ENCODE measurements at places on chromosomes 4 and X. TPM values are rescaled to one million over a fixed set of nuclear protein-coding genes. Genes with fewer than 3 reads are reported as not detected.
A peak's percentile ranks its signal among the peaks of the same experiment; 100 is the strongest.

DNA sequence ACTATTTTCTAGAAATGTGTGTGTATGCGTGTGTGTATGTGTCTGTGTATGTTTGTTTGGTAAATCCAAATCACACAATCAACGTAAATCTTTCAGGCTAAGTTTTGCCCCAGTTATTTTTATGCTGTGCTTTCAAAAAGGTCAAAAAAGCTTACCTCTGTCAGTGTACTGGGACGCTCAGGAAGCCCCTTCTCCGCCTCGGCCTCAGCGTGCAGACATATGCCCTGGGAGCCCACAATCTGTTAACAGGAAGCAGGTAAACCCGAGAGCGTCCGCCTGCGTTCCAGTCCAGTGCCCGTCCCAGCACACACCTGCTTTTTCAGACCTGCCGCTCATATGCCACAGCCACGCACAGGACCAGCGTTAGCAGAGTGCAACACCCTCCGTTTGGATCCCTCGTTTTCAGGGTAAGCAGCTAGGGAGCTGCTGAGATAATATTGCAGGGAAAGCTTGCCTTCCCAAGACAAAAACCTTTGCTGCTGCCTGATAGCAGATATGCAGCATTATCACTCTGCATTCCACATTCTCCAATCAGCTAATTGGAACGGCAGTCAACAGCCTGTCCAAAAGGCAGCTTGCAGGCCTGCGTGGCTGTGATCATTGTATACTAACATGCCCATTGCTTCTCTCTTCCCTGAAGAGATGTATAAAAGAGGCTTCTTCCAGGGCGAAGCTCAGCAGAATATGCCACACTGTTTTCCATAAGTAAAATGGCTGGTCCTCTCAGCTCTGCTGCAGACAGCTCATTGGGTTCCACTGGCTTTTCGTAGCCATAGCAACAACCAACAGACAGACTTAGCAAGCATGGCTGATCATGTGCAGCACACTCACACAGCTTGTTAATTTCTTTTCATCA is at the start of gene SORBS2:
TSS of gene SORBS2 (minus strand) at position 686 of the 856 bp plus-strand sequence. CDS start 121,623 bp downstream, outside the sequence.
- peak within 1 kb of the TSS; percentile 52 for H3K4me3 ChIP-seq
- DNase-seq, result peak; percentile 74
- no peaks in the 10 kb centered on the region for H3K27me3 ChIP-seq
- peaks cover 7% of the 10 kb centered on the region for H3K4me1 ChIP-seq

GRCh38 chr4:6335040-6335590 is 65.5 kb downstream of the WFS1 start:
- no peak overlapping the region for H3K27ac ChIP-seq
- H3K36me3 ChIP-seq, result no peaks in the 10 kb centered on the region
- no peak overlapping the region for H3K4me3 ChIP-seq
- H3K27me3 ChIP-seq, result peaks cover 7% of the 10 kb centered on the region

GRCh38 chr4:81375745-81376144 is 96.0 kb downstream of the RASGEF1B start:
- H3K27me3 ChIP-seq, result no peaks in the 10 kb centered on the region
- no peak overlapping the region for H3K27ac ChIP-seq
- H3K4me3 ChIP-seq, result no peak overlapping the region

The MAGEA12 gene
- not detected for total RNA-seq

DNA sequence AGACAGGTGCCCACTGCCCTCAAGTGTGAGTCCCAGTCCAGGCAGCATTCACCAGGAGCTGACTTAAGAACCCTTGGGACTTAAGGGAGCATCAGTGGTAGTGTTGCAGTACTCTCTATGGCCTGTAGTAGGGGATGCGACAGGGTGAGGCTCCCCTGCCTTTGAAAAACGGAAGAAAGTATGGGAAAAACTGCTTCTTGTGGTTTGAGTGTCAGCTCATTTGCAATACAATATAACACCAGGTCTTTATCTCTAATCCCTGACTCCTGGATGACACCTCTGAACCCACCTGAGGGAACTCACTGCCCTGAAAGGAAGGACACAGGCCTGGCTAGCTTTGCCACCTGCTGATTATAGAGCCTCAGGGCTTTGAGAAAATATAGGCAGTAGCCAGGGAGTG is 176.0 kb downstream of the SMARCA1 start:
- no peak overlapping the region for H3K27ac ChIP-seq
- H3K4me1 ChIP-seq, result no peaks in the 10 kb centered on the region
- H3K36me3 ChIP-seq, result no peaks in the 10 kb centered on the region
- DNase-seq, result no peak
- no peak overlapping the region for H3K4me3 ChIP-seq

GRCh38 chrX:121958886-121959285 is 911.5 kb downstream of the GLUD2 start:
- no peak for DNase-seq
- no peak overlapping the region for H3K27ac ChIP-seq
- no peaks in the 10 kb centered on the region for H3K36me3 ChIP-seq
- no peak overlapping the region for H3K4me3 ChIP-seq

The UGT2B15 gene
- 51.0 TPM for total RNA-seq

DNA sequence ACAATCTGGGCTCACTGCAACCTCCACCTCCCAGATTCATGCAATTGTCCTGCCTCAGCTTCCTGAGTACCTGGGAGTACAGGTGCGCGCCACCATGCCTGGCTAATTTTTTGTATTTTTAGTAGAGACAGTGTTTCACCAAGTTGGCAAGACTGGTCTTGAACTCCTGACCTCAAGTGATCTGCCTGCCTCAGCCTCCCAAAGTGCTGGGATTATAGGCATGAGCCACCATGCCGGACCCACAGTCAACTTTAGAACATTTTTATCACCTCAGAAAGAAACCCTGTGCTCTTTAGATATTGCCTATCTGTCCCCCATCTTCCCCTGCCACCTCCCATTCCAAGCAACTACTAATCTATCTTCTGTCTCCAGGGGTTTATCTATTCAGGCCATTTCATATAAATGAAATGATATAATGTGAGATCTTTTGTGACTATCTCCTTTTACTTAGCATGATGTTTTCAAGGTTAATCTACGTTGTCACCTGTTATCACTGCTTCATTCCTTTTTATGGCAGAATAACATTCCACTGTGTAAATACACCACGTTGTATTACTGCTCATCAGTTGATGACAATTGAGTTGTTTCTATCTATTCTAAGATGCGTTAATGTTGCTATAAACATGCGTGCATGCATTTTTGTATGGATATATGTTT is 44.3 kb upstream of the GALNT7 start:
- H3K36me3 ChIP-seq, result no peaks in the 10 kb centered on the region
- H3K27ac ChIP-seq, result no peak overlapping the region
- H3K4me3 ChIP-seq, result no peak overlapping the region
- no peaks in the 10 kb centered on the region for H3K27me3 ChIP-seq
- peaks cover 9% of the 10 kb centered on the region for H3K4me1 ChIP-seq
- DNase-seq, result no peak

DNA sequence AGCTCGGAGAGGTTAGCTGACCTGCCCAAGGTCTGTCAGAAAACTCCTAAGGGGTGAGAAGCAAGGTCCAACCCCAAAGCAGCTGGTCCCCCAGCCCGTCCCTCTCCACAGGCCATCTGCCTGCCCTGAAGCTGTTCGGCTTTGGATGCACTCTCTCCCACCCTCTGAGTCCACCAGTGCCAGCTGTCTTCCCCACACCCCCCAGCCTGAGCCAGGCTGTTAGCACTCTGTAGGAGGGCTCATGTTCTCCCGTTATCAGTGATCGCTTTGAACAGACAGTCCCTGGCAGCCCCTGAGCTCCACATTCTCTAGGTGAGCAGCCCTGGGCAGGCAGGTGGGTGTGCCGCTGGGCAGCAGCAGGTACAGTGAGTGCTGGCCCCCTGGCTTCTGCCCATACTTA is 16.0 kb downstream of the ZNF185 start:
- H3K27ac ChIP-seq, result no peak overlapping the region
- DNase-seq, result no peak
- H3K4me1 ChIP-seq, result no peaks in the 10 kb centered on the region
- no peak overlapping the region for H3K4me3 ChIP-seq
- H3K27me3 ChIP-seq, result no peaks in the 10 kb centered on the region
- no peaks in the 10 kb centered on the region for H3K36me3 ChIP-seq

DNA sequence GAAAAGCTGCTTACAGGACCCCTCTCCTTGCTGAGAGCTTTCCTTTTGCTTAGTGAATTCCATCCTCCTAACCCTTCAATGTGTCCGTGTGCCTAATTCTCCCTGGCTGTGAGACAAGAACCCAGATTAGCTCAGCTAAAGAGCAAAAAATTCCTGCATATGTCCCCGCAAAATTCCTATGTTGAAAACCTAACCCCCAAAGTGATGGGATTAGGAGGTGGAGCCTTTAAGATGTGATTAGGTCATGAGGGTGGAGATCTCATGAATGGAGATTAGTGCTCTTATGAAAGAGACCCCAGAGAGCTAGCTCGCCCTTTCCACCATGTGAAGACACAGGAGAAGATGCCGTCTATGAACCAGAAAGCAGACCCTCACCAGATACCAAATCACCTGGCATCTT is 503.0 kb upstream of the DIAPH2 start:
- no peak overlapping the region for H3K4me3 ChIP-seq
- no peak overlapping the region for H3K27ac ChIP-seq
- no peak for DNase-seq
- H3K27me3 ChIP-seq, result no peaks in the 10 kb centered on the region

DNA sequence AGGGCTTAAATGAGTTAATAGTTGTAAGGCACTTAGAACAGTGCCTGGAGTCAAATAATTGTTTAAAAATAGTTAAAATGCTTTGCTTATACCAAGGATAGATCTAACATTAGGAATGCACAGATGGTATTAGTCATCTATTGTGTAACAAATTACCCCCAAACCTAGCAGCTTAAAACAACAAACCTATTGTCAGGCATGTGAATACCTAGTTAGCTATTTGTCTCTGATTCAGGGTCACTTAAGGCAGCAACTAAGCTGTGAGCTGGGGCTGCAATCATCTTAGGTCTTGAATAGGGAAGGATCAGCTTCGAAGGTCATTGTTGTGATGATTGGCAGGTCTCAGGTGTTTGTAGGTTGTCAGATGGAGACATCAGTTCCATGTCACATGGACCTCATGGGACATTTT is 42.4 kb upstream of the AGA start:
- H3K27ac ChIP-seq, result no peak overlapping the region
- H3K4me3 ChIP-seq, result no peak overlapping the region
- no peaks in the 10 kb centered on the region for H3K27me3 ChIP-seq
- no peaks in the 10 kb centered on the region for H3K36me3 ChIP-seq
- DNase-seq, result no peak
- H3K4me1 ChIP-seq, result no peaks in the 10 kb centered on the region

DNA sequence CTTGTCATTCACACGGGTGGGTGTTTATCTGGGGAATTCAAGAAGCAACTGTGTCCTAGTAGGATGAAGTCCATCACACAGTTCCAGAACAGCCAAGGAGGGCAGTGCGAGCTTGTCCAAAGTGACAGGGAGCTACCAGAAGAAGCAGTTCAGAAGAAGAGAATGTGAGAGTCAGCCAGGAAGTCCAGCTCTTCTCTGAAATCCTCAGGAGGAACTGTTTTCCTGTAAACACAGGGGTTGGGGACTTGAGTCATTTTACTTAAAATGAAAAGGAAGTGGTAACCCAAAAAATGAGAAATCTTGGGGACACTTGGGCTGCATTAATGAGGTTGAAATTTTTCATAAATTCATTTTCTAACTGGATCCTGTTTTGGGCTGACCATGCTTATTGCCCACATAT is 8.2 kb upstream of the TLR10 start:
- no peaks in the 10 kb centered on the region for H3K36me3 ChIP-seq
- H3K4me3 ChIP-seq, result no peak overlapping the region
- H3K4me1 ChIP-seq, result peaks cover 4% of the 10 kb centered on the region
- DNase-seq, result no peak

DNA sequence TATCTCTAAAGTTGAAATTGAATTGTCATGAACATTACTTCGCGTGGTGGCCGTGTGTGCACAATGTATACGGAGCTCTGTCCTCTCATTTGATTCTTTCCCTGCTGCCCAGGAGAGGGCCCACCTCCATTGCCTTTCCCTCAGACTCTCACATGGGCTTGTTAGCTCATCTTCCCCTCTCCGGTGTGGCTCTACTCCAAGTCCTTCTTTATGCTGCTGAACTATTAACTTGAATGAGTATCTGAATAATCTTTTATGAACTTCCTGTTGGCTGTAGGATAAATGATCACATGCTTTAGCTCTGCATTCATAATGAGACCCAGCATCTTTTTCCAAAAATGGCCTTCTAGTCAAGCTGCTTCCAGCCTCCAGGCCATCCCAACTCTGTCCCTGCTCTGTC is 68.8 kb upstream of the CLNK start:
- peak; percentile 13 for DNase-seq
- no peak overlapping the region for H3K27ac ChIP-seq
- H3K27me3 ChIP-seq, result no peaks in the 10 kb centered on the region
- H3K36me3 ChIP-seq, result no peaks in the 10 kb centered on the region
- no peak overlapping the region for H3K4me3 ChIP-seq

- H3K4me1 ChIP-seq, result peaks cover 16% of the 10 kb centered on the region
- no peaks in the 10 kb centered on the region for H3K36me3 ChIP-seq
- peak; percentile 60 for DNase-seq
- H3K27ac ChIP-seq, result peak overlapping the region; percentile 58
- H3K27me3 ChIP-seq, result no peaks in the 10 kb centered on the region
Observed at GRCh38 chr4:85681221-85681657, 206.3 kb downstream of the ARHGAP24 start.

DNA sequence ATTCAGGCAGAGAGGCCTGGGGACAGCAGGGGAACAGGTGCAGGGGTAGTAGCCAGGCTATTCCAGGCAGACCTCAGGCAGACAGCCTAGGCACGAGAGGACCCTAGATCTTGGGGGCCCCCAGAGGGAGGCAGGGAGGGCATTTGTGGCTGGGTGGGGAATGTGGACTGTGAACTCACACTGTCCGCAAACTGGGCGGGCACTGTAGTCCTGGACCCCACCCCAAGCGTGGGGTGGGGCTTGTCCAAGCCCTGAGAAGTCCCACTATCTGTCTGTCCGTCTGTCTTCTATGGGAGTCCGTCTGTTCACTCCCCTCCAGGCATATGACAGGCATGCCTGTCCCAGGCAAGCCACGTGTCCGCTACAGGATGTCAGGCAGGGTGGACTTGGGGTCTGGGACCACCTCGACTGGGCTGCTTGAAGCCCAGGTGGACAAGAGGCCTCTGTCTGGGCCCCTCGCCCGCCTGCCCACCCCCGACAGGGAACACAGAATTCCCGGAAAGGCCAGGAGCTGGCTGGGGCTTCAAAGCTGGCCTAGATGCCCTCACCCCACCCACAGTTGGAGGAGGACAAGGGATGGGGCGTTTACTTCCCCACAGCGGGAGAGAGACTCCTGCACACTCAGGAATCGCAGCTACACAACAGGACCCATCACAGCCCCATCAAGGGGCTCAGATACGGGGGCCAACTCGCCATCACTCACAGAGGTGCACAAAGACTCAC is at the start of gene SLC38A5:
TSS of gene SLC38A5 (minus strand) at position 151 of the 723 bp plus-strand sequence. CDS start 2,336 bp downstream, outside the sequence.
- no peak within 1 kb of the TSS for H3K27ac ChIP-seq
- no peaks in the 10 kb centered on the region for H3K27me3 ChIP-seq
- H3K4me3 ChIP-seq, result peak within 1 kb of the TSS; percentile 12
- H3K4me1 ChIP-seq, result peaks cover 3% of the 10 kb centered on the region
- H3K36me3 ChIP-seq, result no peaks in the 10 kb centered on the region
- DNase-seq, result no peak

The ANK2 gene
- 16.5 TPM for total RNA-seq

GRCh38 chr4:166202991-166203390 is 330.0 kb downstream of the TLL1 start:
- H3K4me3 ChIP-seq, result no peak overlapping the region
- no peaks in the 10 kb centered on the region for H3K4me1 ChIP-seq
- no peaks in the 10 kb centered on the region for H3K36me3 ChIP-seq
- H3K27me3 ChIP-seq, result no peaks in the 10 kb centered on the region
- no peak for DNase-seq
- no peak overlapping the region for H3K27ac ChIP-seq

- no peak overlapping the region for H3K27ac ChIP-seq
- H3K36me3 ChIP-seq, result no peaks in the 10 kb centered on the region
- DNase-seq, result no peak
- H3K4me1 ChIP-seq, result no peaks in the 10 kb centered on the region
- H3K27me3 ChIP-seq, result no peaks in the 10 kb centered on the region
Observed at GRCh38 chrX:27740933-27741332, 66.9 kb upstream of the MAGEB10 start.
